ENCODE measurements at places on chromosomes 2 and 18. TPM values are rescaled to one million over a fixed set of nuclear protein-coding genes. Genes with fewer than 3 reads are reported as not detected.

The ATOH8 gene
- total RNA-seq = 44.9 TPM

GRCh38 chr2:230873661-230874401 lies 9.1 kb downstream of the ITM2C start:
- peaks cover 17% of the 10 kb centered on the region for H3K4me1 ChIP-seq
- H3K27ac ChIP-seq = no peak overlapping the region
- H3K36me3 ChIP-seq = peaks cover 7% of the 10 kb centered on the region
- DNase-seq = no peak
- no peaks in the 10 kb centered on the region for H3K27me3 ChIP-seq
- H3K4me3 ChIP-seq = no peak overlapping the region

DNA sequence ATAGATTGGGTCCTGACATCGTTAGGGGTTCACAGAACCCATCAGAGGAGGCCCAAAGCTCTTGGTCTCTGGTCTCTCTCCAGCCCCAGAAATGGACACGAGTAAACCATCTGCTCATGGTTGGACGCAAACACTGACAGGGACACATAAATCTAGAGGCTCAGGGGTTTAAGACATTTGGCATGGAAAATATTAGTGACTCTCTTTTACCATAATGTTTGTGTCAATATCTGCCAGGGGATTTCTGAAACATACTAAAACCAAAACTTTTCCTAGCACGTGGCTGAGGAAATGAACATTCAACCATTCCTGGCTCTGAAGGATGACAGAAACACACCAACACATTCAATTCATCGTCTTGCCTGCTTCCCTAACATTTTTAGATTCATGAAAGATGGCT lies 226.2 kb downstream of the SP3 start:
- no peak overlapping the region for H3K4me3 ChIP-seq
- no peak overlapping the region for H3K27ac ChIP-seq
- DNase-seq = no peak
- peaks cover under 1% of the 10 kb centered on the region for H3K27me3 ChIP-seq
- H3K4me1 ChIP-seq = no peaks in the 10 kb centered on the region
- H3K36me3 ChIP-seq = no peaks in the 10 kb centered on the region

DNA sequence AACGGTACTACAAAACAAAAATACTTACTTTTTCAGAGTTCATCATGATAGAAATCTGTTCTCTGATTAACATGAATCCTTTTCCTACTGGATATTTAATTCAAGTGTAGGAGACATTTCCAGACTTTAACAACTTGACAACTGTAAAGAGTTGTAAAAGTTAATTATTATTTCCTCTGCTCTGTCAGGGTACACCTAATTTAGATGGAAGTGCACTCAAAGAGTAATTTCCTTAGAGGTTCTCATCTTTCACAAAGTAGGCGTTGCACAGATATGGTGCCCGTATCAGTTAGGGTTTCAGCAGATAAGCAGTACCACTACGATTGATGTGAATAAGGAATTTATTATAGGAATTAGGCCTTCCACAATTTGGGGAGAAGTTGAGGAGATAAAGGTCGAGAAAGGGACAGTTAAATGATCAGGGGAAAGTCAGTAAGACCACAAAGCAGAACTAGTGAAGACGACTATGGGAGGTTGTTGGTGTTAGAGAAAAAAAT lies 16.2 kb upstream of the PDE11A start:
- H3K27me3 ChIP-seq = no peaks in the 10 kb centered on the region
- no peak for DNase-seq
- no peak overlapping the region for H3K4me3 ChIP-seq
- no peak overlapping the region for H3K27ac ChIP-seq
- H3K4me1 ChIP-seq = no peaks in the 10 kb centered on the region

DNA sequence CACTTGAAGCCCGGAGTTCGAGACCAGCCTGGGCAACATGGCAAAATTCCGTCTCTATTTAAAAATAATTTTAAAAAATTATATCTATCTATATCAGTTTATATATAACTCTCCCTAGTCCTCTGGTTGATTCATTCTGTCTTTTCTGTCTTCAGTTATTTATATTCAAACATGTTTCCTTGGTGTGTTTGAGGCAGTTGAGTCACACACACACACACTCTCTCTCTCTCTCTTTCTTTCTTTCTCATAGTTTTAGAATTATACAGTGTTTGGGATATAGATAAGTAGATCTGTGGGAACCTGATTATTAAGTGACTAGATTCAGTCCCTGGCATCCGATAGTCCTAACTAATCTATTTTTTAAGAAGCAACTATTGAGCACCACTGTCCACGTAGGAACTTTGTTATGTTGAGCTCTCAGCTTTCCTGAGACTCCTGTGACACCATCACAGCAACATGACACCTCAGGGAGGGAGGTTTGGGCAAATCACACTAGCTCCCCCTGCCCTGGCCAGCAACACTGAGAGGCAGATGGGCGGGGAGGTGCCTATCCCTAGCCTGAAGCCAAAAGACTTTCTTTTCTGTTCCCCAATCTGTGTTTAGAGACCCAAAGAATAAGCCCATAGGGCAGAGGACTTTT lies 482.7 kb downstream of the DLGAP1 start:
- no peaks in the 10 kb centered on the region for H3K36me3 ChIP-seq
- H3K4me3 ChIP-seq = no peak overlapping the region
- no peak for DNase-seq
- H3K27ac ChIP-seq = no peak overlapping the region

DNA sequence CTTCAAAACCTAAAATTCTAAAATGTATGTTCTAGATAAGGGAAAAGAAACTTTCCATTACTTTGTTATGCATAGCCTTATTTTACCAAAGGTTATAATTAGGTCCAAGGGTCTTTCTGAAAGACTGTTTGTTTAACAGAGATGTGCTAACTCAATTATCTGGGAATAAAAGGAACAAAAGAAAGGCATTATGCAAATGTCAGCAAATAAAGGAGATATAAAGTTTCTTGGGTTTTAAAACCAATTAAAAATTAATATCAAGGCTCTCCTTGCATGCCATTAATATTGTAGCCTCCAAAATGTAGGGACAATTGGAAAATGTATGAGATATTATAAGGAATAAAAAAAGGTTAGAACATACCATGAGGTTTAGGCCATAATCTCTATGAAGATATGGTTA lies 87.8 kb upstream of the DOCK10 start:
- no peak overlapping the region for H3K4me3 ChIP-seq
- H3K27me3 ChIP-seq = no peaks in the 10 kb centered on the region
- DNase-seq = no peak
- H3K27ac ChIP-seq = no peak overlapping the region

GRCh38 chr2:177172034-177172880 lies 40.3 kb upstream of the HNRNPA3 start:
- H3K4me1 ChIP-seq = peaks cover 45% of the 10 kb centered on the region
- H3K4me3 ChIP-seq = no peak overlapping the region
- H3K27ac ChIP-seq = peak overlapping the region; percentile 2
- no peaks in the 10 kb centered on the region for H3K36me3 ChIP-seq
- H3K27me3 ChIP-seq = no peaks in the 10 kb centered on the region
- DNase-seq = no peak

GRCh38 chr2:35374845-35375244 lies 980.7 kb upstream of the CRIM1 start:
- no peaks in the 10 kb centered on the region for H3K36me3 ChIP-seq
- no peak overlapping the region for H3K27ac ChIP-seq
- no peak for DNase-seq
- H3K4me1 ChIP-seq = no peaks in the 10 kb centered on the region

GRCh38 chr2:214310319-214310718 lies 100.5 kb upstream of the VWC2L start:
- DNase-seq = no peak
- no peaks in the 10 kb centered on the region for H3K4me1 ChIP-seq
- H3K27me3 ChIP-seq = no peaks in the 10 kb centered on the region
- H3K27ac ChIP-seq = no peak overlapping the region
- H3K36me3 ChIP-seq = no peaks in the 10 kb centered on the region

- no peak overlapping the region for H3K27ac ChIP-seq
- no peaks in the 10 kb centered on the region for H3K4me1 ChIP-seq
- no peak for DNase-seq
Measured at GRCh38 chr2:2664989-2665833, 334.1 kb upstream of the MYT1L start.

The NEURL3 gene
- total RNA-seq = 0.27 TPM

GRCh38 chr2:181991171-181991885 lies 5.7 kb downstream of the PPP1R1C start:
- no peaks in the 10 kb centered on the region for H3K4me1 ChIP-seq
- H3K4me3 ChIP-seq = no peak overlapping the region
- no peak for DNase-seq
- H3K27me3 ChIP-seq = no peaks in the 10 kb centered on the region
- no peaks in the 10 kb centered on the region for H3K36me3 ChIP-seq

The SRD5A2 gene
- 1.2 TPM for total RNA-seq

DNA sequence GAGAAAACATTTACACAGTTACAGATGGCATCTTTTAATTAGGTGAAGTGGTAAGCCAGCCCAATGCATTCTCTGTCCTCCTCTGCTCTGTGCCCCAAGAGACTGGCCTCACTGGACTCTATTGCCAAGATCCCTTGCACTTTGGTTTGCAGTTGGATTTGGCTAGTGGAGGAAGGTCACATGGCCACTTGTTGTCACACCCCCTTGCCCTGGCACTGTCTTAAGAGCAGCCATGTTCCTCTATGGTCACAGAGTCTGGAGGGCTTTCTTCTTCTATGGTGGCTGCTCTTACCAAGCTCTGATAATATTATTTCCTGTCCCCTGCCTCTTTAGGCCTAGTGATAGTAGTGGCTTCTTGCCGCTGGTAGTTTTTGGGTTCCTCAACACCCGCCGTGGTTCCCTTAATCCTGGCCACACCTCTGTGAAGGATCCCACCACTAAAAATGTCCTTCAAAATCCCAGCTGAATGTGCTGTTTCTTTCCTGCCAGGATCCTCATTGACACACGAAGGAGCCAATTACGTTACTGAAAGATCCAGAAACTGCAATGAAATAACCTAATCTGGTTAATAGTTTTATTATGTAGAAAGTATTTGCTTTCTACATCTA lies 111.1 kb downstream of the CDC42EP3 start:
- H3K4me3 ChIP-seq = no peak overlapping the region
- DNase-seq = no peak

DNA sequence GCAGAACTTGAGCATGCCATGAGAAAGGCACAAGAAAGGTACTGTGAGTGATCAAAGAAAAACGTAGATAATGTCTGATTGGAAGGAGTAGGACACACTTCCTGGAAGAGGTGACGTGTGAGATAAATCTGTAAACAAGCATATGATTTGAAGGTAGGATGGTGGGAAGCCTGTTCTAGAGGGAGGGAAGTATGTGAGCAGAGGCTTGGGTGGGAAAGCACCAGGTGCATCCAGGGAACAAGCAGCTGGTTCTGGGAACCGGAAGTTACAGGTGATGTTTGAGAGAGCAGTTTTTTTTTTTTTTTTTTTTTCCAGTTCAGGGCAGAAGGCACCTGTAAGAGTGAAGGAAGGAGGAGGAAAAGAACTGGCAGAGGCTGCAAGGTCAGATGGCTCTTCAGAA lies 116.6 kb upstream of the EFEMP1 start:
- H3K4me3 ChIP-seq = no peak overlapping the region
- H3K4me1 ChIP-seq = no peaks in the 10 kb centered on the region
- no peak overlapping the region for H3K27ac ChIP-seq
- H3K36me3 ChIP-seq = no peaks in the 10 kb centered on the region
- DNase-seq = no peak

GRCh38 chr18:7572822-7573221 lies 5.7 kb downstream of the PTPRM start:
- no peak for DNase-seq
- H3K27ac ChIP-seq = no peak overlapping the region
- no peaks in the 10 kb centered on the region for H3K27me3 ChIP-seq

GRCh38 chr2:150292192-150292591 lies 195.3 kb downstream of the RND3 start:
- no peak overlapping the region for H3K4me3 ChIP-seq
- H3K27ac ChIP-seq = no peak overlapping the region

- peaks cover 23% of the 10 kb centered on the region for H3K4me1 ChIP-seq
- DNase-seq = peak; percentile 64
- H3K27ac ChIP-seq = peak overlapping the region; percentile 73
- peak overlapping the region; percentile 70 for H3K4me3 ChIP-seq
- no peaks in the 10 kb centered on the region for H3K36me3 ChIP-seq
- peaks cover 6% of the 10 kb centered on the region for H3K27me3 ChIP-seq
Measured at GRCh38 chr2:235494716-235495372, 1.0 kb downstream of the AGAP1 start.

DNA sequence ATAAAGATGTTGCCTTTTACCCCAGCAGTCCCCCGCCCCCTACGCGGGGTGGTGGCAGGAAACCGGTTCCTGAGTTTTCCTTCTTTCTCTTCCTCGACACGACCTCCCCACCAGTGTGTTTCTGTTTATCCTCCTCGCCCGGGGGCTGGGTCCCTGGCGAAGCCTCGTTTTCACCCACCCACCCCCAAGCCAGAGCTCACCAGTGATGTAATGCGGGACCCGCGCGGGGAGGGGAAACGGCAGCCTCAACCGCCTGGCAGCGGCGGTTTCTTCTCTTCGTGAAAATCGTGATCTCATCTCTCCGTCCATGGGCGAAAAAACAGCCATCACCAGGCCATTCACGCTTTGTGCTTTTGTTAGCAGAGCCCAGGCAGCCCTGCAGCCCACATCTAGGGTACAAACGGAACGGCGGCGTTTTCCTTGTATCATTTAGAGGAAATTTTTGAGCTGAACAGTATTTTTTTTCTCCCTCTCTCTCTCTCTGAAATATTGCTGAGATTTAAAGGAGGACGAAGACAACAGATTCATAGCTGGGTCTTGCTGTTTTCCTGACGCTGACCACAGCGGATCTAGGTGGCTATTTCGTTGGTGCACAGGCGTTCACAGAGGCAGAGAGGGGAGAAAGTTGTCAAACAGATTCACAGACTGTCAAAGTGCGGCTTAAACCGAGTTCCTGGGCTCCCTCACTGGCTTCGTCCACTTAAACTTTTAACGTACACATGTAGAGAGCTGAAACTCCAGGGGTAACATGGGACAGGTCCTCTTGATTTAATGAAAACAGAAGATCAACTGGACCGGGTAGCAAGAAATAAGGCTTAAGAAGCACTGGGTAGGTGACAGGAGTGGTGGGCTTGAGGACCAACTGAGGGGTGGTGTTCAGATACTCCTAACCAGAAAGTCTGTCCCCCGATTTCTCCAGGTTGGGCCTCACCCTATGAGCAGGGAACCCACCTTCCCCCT lies 21.9 kb upstream of the PAX3 start:
- no peaks in the 10 kb centered on the region for H3K36me3 ChIP-seq
- H3K4me1 ChIP-seq = peaks cover 21% of the 10 kb centered on the region
- H3K27ac ChIP-seq = no peak overlapping the region
- no peak for DNase-seq
- H3K4me3 ChIP-seq = peak overlapping the region; percentile 57
- peaks cover 38% of the 10 kb centered on the region for H3K27me3 ChIP-seq

- H3K36me3 ChIP-seq = no peaks in the 10 kb centered on the region
- no peak overlapping the region for H3K27ac ChIP-seq
- no peak for DNase-seq
- no peaks in the 10 kb centered on the region for H3K27me3 ChIP-seq
- no peak overlapping the region for H3K4me3 ChIP-seq
- no peaks in the 10 kb centered on the region for H3K4me1 ChIP-seq
Measured at GRCh38 chr2:211084352-211084751, 528.0 kb downstream of the CPS1 start.

The TMEM237 gene
- 13.9 TPM for total RNA-seq

Data from lower lobe of right lung (tissue), 2 donors.